Thyroid gland (tissue), 4 donors: ENCODE measurements at places on chromosomes 12 and 14. TPM values are rescaled to one million over a fixed set of nuclear protein-coding genes. Genes with fewer than 3 reads are reported as not detected.

The TMPRSS12 gene
- 0.45 TPM for total RNA-seq

The PLA2G1B gene
- total RNA-seq: not detected

The CD69 gene
- total RNA-seq: 18.2 TPM

The CISTR gene
- total RNA-seq: not detected

The ATL1 gene
- total RNA-seq: 5.1 TPM

The CLEC6A gene
- total RNA-seq: not detected

The IL26 gene
- not detected for total RNA-seq

The KLHDC1 gene
- 16.3 TPM for total RNA-seq

DNA sequence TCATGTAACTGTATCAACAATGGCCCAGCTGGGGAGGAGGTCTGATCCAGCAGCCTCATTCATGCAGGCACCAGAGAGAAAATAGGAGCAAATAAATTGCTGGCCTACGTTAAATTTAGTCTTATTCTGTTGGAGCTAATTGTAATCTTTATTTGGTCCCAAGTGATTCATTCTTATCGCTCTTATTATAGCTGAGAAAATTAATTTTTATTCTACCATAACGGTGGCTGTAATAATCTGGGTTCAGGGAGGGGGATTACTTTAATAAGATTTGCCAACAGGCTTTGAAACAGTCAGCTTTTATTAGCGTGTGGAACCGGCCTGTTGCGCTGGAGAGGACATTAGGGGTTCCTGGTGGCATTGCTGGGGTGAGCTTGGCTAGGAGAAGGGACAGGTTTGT, 254.9 kb downstream of the AACS start:
- H3K36me3 ChIP-seq: no peaks in the 10 kb centered on the region
- no peak for DNase-seq
- no peaks in the 10 kb centered on the region for H3K4me1 ChIP-seq
- no peaks in the 10 kb centered on the region for H3K27me3 ChIP-seq
- H3K27ac ChIP-seq: no peak overlapping the region

DNA sequence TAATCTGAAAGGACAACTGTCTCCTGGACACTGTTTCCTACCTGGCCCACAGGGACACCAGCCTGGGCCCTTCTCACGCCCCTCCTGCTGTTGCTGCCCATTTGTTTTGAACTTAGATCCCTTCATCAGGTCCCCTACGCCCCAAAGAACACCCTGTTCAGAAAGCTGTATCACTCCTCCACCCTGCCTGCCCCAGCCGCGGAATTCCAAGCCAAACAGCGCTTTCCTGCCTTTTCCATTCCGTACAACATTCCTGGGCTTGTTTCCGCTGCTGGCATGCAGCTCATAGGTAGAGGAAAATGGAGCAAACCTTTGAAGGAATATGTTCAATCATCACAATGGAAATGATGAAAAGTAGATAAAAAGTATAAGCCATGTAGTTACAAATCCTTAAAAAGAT, 12.8 kb upstream of the GSG1 start:
- H3K4me1 ChIP-seq: peaks cover 4% of the 10 kb centered on the region
- no peak overlapping the region for H3K4me3 ChIP-seq
- peak; percentile 36 for DNase-seq
- no peaks in the 10 kb centered on the region for H3K27me3 ChIP-seq
- no peak overlapping the region for H3K27ac ChIP-seq

DNA sequence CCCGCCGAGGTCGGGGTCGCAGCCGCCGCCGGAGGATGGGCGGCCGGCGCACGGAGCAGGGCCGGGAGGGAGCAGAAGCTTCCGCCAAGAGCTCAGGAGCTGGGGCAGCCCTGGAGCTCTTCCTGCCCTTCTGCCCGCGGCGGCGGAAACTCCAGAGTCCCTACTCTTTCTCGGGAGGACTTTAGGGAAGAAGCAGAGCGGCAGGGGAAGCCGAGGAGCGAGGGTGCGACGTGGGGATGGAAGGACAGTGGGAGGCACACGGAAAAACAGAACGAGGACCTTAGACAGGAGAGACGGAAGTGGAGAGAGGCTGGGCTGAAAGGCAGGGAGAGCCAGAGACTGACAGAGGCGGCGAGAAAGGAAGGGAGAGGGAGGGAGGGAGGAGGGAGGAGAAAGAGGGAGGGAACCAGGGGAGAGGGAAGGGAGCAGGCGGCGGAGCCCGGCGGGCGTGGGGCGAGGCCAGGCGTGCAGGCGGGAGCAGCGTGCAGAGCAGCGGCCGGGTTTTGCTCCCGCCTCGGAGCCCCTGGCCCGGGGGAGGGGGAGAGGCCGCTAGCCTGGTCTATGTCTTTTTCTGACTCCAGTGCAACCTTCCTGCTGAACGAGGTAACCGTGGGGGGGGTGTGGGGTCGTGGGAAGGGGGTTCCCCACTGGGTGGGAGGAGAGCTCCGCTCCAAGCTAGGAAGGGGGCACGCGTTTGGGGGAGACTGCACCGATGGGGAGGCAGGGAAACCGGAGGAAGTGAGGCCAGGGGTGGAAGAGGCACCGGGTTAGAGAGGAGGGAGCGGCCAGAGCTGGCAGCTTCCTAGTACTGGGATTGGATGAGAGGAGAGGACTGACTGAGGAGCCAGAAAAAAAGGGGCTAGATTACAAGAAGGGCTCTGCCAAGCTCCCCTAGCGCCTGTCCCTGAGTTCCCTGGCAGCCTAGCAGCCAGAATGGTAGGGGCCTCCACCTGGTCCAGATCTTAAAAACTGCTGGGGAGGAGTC, 2.9 kb upstream of the CACNB3 start:
- peak overlapping the region; percentile 82 for H3K27ac ChIP-seq
- peak; percentile 82 for DNase-seq
- H3K27me3 ChIP-seq: no peaks in the 10 kb centered on the region
- peaks cover 31% of the 10 kb centered on the region for H3K4me1 ChIP-seq
- H3K4me3 ChIP-seq: peak overlapping the region; percentile 87
- no peaks in the 10 kb centered on the region for H3K36me3 ChIP-seq

DNA sequence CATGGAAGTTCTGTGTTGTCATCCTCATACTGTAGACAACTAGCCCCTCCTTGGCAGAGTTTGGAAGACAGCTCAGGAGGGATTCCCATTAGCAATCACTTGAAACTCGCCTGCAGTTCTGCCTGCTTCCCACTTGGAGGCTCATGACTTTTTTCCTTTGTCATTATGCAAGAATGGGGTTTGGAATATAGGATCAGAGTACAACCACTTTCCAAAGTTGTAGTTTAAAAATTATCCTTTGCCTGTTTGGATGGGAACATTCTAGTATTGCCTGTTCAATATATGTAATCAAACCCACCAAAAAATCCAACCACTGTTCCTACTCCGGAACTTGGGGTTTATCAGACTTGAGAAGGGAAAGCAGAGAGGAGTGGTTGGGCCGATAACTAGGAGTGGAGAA, 2.1 kb upstream of the GPD1 start:
- H3K4me3 ChIP-seq: no peak overlapping the region
- H3K36me3 ChIP-seq: peaks cover 33% of the 10 kb centered on the region
- no peak overlapping the region for H3K27ac ChIP-seq
- H3K4me1 ChIP-seq: peaks cover 10% of the 10 kb centered on the region
- H3K27me3 ChIP-seq: no peaks in the 10 kb centered on the region
- no peak for DNase-seq

GRCh38 chr12:116458492-116458891, 100.7 kb upstream of the MAP1LC3B2 start:
- peaks cover 23% of the 10 kb centered on the region for H3K4me1 ChIP-seq
- no peak for DNase-seq
- H3K27ac ChIP-seq: no peak overlapping the region
- H3K4me3 ChIP-seq: no peak overlapping the region

- H3K27ac ChIP-seq: no peak overlapping the region
- DNase-seq: no peak
- no peaks in the 10 kb centered on the region for H3K27me3 ChIP-seq
- H3K36me3 ChIP-seq: peaks cover 20% of the 10 kb centered on the region
These were observed 115.4 kb downstream of the ESR2 start for GRCh38 chr14:64178814-64179213.

DNA sequence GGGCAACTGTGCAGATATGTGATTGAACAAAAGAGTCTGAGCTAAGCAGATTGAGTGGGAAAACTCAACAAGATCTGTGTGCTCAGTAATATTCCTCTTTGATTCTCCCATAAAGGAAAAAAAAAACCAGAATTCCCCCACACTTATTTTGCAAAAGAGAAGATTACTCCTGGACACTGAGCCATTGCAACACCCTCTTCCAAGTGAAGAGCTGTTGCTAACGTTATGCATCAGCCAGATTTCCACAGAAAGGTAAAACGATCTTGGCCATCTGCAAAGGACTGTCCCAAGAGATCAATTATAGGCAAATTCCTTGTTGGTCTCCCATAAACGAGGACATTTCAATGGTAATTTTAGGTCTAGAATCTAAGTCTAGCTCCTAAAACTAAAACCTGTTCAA, 587.7 kb downstream of the C12orf50 start:
- no peaks in the 10 kb centered on the region for H3K27me3 ChIP-seq
- no peaks in the 10 kb centered on the region for H3K4me1 ChIP-seq
- DNase-seq: no peak
- no peaks in the 10 kb centered on the region for H3K36me3 ChIP-seq

GRCh38 chr14:72643317-72643801, 250.5 kb downstream of the DPF3 start:
- H3K36me3 ChIP-seq: no peaks in the 10 kb centered on the region
- no peak for DNase-seq
- no peaks in the 10 kb centered on the region for H3K27me3 ChIP-seq
- H3K4me3 ChIP-seq: no peak overlapping the region
- no peak overlapping the region for H3K27ac ChIP-seq
- no peaks in the 10 kb centered on the region for H3K4me1 ChIP-seq

DNA sequence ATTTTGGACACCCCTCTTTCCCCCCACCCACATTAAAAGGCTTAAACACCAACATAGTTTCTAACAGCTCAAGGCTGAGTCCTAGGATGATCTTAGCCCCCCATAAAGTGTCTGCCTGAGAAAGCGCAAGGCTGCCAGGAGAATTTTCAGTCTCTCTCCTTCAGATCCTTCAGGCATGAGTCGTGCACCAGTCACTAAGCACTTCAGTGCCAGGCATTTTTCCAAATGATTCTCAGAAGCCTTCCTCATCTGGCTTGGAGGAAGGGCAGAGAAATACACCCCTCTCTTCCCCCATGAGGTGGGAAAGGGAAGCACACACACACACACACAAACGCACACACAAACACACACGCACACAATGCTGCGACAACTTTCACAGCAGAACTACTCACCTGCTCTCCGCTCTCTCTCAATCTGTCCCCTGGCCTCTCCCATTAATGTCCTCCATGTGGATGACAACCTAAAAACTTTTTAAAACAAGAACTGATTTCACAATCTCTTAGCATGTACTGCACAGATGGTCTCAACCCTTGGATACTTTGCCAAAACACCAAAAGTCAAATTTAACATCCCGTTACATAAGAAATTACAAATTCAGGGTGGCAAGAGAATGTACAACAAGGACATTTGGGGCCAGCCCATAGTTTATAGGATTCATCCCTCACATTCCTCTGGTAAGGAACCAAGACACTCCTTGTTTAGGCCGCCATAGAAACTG, 49.8 kb downstream of the CKAP4 start:
- H3K27ac ChIP-seq: peak overlapping the region; percentile 76
- no peak overlapping the region for H3K4me3 ChIP-seq
- peaks cover 51% of the 10 kb centered on the region for H3K4me1 ChIP-seq
- H3K36me3 ChIP-seq: no peaks in the 10 kb centered on the region

- H3K4me3 ChIP-seq: no peak overlapping the region
- H3K27ac ChIP-seq: no peak overlapping the region
- H3K36me3 ChIP-seq: no peaks in the 10 kb centered on the region
- H3K4me1 ChIP-seq: no peaks in the 10 kb centered on the region
- no peak for DNase-seq
These were observed 85.9 kb downstream of the CRADD start for GRCh38 chr12:93762912-93763553.

DNA sequence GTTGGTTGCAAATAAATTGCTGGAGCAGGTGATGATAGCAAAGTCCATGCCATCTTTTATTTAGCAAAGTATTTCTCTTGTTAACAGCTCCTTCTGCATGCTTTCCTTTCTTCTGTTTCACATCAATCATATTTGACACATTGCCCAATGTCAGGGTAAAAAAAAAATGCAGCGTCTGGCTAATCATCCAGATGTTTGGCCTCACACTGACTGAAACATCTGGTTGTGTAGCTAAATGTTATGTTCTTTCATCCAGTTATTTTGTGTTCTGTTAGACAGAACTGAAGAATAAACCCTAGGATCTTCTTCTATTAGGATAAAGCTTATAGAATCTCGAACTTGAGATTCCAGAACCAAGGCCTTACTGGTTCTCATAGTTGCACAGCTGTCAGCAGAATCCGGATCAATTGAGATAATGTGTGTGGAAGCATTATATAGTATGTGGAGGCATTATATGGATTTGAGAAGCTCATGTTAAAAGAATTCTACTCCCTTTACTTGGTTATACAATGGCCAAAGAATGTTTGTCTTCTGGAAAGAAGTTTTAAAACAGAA, 859.2 kb downstream of the DIO2 start:
- no peak overlapping the region for H3K4me3 ChIP-seq
- H3K27ac ChIP-seq: no peak overlapping the region
- H3K4me1 ChIP-seq: no peaks in the 10 kb centered on the region
- no peaks in the 10 kb centered on the region for H3K27me3 ChIP-seq

- DNase-seq: no peak
- H3K27me3 ChIP-seq: no peaks in the 10 kb centered on the region
- H3K4me1 ChIP-seq: no peaks in the 10 kb centered on the region
- H3K27ac ChIP-seq: no peak overlapping the region
These were observed 198.2 kb upstream of the CNOT2 start for GRCh38 chr12:70045036-70045435.

GRCh38 chr12:93886533-93887511, 209.6 kb downstream of the CRADD start:
- DNase-seq: no peak
- no peaks in the 10 kb centered on the region for H3K27me3 ChIP-seq
- H3K36me3 ChIP-seq: no peaks in the 10 kb centered on the region
- H3K4me1 ChIP-seq: no peaks in the 10 kb centered on the region

DNA sequence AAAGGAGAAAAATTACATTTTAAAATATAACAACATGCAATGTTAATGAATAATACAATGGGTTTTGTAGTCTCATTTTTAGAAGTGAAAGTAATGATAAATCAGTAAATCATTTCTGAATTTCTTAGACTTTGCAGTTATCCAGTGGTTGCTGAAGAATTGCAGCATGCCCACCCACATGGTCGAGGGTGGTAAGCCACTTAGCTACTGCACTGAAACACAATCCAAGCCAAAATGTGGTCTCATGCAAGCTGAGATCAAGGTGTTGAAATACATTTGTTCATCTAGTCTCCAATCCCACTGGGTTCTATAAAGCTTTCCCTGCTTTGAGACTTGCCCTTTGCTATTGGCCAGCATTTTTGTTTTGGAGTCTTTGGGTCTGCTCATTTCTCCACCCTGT, 247.9 kb downstream of the NELL2 start:
- no peaks in the 10 kb centered on the region for H3K27me3 ChIP-seq
- H3K4me3 ChIP-seq: no peak overlapping the region
- DNase-seq: no peak
- H3K4me1 ChIP-seq: peaks cover 9% of the 10 kb centered on the region

GRCh38 chr12:31003861-31004640, 69.6 kb upstream of the DDX11 start:
- no peak overlapping the region for H3K4me3 ChIP-seq
- no peak overlapping the region for H3K27ac ChIP-seq
- no peaks in the 10 kb centered on the region for H3K27me3 ChIP-seq
- no peaks in the 10 kb centered on the region for H3K36me3 ChIP-seq
- no peak for DNase-seq
- no peaks in the 10 kb centered on the region for H3K4me1 ChIP-seq

- H3K4me1 ChIP-seq: peaks cover 7% of the 10 kb centered on the region
- DNase-seq: no peak
- no peak overlapping the region for H3K27ac ChIP-seq
- H3K36me3 ChIP-seq: no peaks in the 10 kb centered on the region
- no peaks in the 10 kb centered on the region for H3K27me3 ChIP-seq
These were observed 108.4 kb downstream of the SINHCAF start for GRCh38 chr12:31217356-31218130.

- peak overlapping the region; percentile 14 for H3K27ac ChIP-seq
- H3K27me3 ChIP-seq: no peaks in the 10 kb centered on the region
- peaks cover 43% of the 10 kb centered on the region for H3K4me1 ChIP-seq
- H3K4me3 ChIP-seq: no peak overlapping the region
- no peak for DNase-seq
These were observed 417.2 kb downstream of the RAD51B start for GRCh38 chr14:68236582-68237458.
